Stimulated activated CD8-positive, alpha-beta memory T cell treated with anti-CD3 and anti-CD28 coated beads, Interleukin-4, amount 100 ng/mL, for 1 hour (primary cell): ENCODE measurements at places on chromosomes 3 and 15.

GRCh38 chr3:72310419-72311380 lies 525.8 kb upstream of the PROK2 start:
- DNase-seq, result no peak

DNA sequence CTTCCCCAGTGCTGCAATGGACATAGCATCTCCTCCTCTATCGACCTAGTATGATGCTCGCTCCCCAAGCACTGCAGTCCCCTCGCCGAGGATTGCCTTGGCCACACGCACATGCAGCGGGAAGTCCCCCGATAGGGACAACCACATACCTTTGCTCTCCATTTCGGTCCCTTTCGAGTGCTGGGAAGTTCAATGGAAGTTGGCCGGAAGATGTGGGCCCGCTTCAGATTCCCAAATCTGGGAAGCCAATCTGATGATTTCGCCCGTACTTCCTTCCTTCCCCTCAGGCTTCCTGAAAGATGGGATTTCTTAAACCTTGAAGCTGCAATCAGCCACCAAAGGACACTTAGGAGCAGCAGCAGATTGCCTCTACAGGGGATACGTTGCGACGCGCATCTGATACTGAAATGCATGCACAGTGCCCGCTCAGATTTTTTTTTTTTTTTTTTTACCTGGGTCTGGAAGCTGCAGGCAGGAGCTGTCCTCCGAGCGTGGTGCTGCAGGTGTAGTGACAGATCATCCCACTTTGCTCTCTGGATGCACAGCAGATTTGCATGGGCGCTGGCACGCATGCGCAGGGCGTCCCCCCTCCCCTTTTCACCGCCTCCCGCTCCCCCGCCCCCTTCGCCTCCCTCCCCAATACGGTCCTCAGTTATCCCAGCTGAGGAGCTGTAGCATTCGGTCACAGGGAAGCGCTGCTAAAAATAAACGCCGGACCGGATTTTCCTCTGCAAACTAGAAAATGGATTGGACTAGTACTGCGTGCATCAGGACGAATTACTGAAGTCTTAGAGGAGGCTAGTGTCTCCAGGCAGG lies at the start of gene FGF12:
TSS of gene FGF12 (minus strand) at position 510 of the 816 bp plus-strand sequence.
- no peak for DNase-seq

GRCh38 chr3:190853464-190853863 lies 9.0 kb downstream of the GMNC start:
- no peak for DNase-seq

DNA sequence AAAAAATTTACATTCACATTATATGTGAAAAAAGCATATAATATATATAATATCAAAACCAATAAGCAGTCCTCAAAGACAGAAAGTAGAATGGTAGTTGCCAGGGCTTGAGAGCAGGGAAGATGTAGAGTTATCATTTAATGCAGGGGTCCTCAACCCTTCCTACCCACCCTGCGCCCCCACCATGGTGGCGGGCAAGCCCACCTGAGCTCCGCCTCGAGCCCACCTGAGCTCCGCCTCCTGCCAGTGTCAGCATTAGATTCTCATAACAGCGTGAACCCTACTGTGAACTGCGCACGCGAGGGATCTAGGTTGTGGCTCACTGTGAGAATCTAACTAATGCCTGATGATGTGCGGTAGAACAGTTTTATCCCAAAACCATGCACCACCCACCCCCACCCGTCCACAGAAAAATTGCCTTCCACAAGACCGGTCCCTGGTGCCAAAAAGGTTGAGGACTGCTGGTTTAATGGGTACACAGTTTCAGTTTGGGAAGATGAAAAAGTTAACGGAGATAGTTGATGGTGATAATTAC lies 3.0 kb downstream of the TRIM59 start:
- DNase-seq, result no peak

- DNase-seq, result no peak
Measured at GRCh38 chr15:31993062-31993461, 37.3 kb upstream of the CHRNA7 start.

DNA sequence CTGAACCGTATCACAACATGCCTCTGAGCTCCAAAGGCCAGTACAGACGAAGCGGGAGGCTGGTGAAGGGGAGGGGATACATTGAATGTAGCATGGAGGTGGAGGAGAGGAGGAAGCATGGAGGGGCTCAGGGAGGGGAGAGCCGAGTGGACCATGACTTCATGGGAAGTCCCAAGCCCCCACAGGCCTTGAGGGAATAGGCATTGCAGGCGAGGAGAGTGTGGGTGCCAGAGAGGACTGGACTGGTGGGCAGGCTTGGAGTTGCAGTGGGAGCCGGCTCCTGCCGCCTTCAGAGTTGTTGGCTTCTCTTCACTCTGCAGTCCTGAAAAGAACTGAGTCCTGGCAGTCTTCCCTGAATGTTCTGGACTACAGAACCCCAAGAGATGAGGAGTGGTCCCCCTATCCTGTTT lies 3.3 kb upstream of the RNU6-1 start:
- no peak for DNase-seq

DNA sequence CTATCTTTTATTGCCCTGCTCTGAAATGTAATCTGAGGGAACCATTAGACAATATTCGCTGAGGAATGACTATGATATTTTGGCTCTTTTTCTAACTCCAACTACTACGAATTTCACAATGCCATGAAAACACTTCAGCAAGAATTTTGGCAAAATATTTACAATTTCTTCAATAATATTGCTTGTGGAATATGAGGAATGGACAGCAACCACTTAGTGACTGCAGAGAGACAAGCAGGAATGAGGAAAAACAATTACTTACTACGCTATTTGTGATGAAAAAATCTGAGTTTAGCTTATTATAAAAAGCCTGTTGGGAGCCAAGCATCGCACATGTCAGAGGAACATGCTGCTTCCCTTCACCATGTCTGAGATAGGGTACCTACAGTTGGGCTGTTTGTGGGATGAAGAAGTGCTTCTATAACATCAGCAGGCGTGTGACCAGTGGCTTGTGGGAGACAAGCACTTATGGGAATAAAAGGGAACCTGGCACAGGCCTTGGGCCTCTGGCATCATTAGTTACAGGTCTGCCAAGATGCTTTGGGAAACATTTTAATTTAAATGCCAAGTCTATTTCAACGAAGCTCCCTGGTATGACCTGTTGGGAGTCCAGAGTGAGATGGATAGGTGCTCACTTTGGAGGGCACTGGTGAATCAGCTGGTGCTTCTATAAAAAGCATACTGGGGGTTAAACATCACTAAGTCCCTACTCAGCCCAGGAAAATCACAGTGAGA lies 2.7 kb upstream of the PLCL2 start:
- no peak for DNase-seq

- DNase-seq, result no peak
Measured at GRCh38 chr3:150410311-150411105, 2.4 kb downstream of the TSC22D2 start.
